H1 (cell line): ENCODE measurements at places on chromosomes 3 and 15.

DNA sequence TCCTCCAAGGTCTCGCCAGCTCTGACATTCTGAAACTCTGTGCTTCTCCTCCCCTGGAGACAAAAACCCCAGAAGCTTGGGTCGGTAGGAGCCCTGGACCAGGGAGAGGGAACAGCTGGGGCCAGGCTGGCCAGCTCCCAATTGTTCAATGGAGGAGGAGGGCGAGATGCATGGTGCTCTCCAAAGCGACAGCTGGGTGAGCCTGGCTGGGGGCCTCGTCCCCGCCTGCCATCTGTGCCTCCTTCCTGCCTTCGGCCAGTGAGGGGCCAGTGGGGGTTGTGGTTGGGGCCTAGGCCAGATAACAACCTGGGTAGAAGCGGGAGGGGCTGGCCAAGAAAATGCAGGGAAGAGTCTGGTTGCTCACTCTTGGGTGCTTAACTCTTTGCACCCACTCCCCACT lies 79.4 kb downstream of the CORO2B start:
- DNase-seq = no peak

DNA sequence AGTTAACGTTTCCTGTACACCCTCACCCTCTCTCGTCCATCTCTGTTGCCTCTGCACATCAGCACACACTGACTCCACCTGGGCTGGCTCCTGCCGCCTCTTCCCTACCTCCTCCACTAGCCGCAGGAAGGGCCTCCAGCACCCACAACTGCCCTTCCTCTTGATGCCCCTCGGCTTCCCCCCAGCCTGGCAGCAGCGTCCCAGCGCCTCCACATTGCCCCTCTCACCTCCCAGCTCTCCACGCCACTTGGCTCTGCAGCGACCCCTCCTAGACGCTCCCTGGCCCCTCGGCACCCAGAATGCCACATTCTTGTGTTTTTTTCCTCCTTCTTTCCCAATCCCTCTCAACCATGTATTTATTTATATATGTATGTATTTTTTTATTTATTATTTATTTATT lies 73.6 kb downstream of the ST8SIA2 start:
- no peak for DNase-seq

DNA sequence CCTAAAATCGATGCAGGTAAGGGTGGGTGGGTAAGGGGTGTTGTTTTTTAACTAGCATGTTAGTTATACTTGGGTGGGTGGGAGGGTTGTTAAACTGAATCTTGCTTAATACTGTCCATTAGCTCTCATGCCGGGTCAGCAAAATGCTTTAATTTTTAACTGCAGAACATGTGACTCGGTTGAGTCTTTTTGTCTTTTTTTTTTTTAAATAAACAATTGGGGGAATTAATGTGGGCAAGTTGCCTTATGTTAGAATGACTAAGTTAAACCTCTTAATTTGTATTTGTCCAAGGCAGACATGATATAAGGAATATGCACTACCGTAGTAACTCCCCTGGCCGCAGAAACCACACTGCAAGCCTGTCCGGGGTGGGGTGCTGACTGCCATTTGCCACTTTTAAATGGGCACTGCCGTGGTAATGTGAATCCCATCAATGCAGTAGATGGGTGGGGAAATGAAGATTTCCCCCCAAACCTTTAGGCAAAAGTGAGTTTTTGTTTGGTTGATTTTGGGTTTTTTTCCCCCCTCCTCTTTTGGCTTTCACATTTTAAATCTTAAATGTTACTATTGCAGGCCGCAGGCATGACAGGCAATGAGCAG lies 54.3 kb upstream of the CCR4 start:
- DNase-seq = no peak

GRCh38 chr3:64922213-64922612 lies 234.4 kb upstream of the ADAMTS9 start:
- no peak for DNase-seq

DNA sequence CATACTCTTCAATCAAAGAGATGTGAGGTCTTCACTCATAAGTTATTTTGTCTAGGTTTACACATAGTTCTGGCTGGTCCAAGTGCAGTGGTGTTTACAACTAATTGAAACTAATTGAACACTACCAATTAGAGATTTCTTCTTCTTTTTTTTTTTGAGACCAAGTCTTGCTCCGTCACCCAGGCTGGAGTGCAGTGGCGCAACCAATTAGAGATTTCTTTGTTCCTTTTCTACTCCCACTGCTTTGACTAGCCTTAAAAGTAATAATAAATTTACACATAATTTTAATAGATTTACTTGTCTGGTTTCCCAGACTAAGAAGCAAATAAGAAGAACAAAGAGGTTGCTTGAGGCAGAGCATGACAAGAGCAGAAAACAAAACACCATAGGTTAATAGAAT lies 6.7 kb upstream of the DENND6A start:
- no peak for DNase-seq

DNA sequence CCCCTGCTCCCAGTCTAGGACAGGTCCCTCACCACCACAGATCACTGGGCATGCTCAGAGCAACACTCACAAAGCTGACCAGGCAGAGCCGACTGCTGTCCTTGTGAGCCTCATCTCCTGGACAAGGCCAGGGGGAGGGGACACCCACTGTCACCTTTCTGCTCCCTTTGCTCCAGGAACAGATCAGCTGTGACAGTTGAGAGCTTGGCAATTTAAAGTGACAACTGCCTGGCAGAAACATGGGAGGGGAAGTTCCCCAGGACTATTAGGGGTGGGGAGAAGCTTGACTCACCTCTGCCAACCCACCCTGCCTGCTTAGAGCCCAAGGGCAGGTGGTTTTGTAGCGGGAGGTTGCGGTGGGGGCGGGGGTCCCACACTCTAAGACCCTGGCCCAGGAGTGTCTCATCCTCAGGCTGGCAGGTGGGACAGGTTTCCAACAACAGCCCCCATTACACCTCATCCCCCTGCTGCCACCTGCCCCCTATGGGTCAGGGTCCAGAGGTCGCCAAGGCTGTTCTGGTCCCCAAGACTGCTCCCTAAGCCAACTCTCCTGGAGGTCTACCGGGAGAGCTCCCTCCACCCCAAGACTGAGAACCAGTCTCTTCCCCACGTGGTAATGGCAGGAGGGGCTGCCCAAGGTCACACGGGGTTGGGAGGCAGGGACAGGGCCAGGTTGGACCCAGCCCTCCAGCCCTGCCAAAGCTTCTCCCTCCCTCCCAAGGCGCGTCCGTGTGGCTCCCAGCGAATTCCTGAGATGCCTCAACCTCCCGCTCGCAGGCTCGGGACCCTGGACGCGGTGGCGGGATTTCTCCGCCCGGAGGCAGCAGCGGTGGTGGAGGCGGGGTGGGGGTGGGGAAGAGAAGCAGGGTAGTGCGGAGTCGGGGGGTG lies 80.4 kb downstream of the IQSEC1 start:
- no peak for DNase-seq

GRCh38 chr3:117553461-117553860 lies 843.9 kb downstream of the TUSC7 start:
- DNase-seq = no peak

GRCh38 chr15:60406513-60407414 lies 9.0 kb upstream of the ANXA2 start:
- DNase-seq = no peak

GRCh38 chr3:123340336-123340735 lies 108.6 kb downstream of the ADCY5 start:
- no peak for DNase-seq

GRCh38 chr3:9196020-9196419 lies 53.4 kb downstream of the SRGAP3 start:
- peak; percentile 76 for DNase-seq

GRCh38 chr15:85414495-85414894 lies 34.1 kb downstream of the AKAP13 start:
- DNase-seq = no peak

DNA sequence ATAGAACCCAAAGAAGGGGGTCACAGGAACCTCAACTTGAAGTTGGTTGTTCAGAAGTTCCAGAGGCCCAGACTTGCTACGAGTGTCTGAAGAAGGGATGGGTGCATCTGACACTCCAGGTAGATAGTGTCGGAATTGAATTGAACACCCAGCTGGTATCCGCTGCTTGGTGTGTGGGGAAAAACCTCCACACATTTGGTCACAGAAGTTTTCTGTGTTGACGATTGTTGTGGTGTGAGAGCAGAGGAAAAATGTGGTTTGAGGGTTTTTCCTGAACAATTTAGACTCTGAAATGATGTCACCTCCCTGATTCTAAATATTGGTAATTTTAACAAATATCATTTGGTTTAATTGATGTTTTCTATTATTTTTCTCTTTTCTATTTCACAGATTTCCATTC lies 218.8 kb upstream of the CTNNB1 start:
- DNase-seq = no peak

DNA sequence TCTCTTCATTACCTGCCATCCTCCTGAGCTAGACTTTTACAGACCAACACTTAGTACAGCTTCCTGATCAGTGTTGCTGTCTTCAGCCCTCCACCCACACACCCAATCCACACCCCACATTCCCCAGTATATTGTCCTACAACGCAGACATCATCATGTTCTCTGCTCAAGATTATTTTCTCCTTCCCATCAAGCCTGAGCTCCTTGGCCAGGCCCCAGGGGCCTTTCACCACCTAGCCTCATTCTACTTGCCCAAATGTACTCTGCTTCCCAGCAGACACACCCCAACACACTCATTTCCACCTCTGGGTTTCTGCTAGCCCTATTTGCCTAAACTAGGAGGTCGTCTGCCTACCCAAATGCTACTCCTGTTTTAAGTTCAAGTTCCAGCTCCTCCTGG lies 37.0 kb downstream of the DAPK2 start:
- no peak for DNase-seq

GRCh38 chr3:100069472-100069871 lies 44.8 kb downstream of the FILIP1L start:
- DNase-seq = no peak

DNA sequence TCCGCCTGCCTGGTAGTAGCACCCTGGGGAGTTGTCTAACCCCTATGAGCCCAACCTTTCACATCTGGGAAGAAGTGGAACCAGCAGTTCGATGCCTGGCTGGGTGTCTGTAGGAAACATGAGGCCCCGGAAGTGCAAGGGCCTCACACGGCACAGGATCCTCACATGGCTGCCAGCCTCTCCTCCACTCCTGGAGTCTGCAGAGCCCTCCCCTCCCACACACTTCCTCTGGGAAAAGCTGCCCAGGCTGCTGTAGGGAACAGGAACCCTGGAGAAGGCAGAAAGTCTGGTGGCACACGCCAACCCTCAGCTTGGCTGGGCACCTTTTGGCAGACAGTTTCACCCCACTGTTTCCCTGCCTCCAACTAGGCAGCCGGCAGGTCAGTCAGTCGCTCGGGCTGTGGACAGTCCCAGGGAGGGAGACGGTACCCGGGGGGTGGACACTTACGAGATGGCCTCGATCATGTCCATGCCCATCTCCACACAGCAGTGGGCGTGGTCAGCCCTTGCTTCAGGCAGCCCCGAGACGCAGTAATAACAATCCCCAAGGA lies 118.4 kb downstream of the ADCY5 start:
- DNase-seq = no peak

DNA sequence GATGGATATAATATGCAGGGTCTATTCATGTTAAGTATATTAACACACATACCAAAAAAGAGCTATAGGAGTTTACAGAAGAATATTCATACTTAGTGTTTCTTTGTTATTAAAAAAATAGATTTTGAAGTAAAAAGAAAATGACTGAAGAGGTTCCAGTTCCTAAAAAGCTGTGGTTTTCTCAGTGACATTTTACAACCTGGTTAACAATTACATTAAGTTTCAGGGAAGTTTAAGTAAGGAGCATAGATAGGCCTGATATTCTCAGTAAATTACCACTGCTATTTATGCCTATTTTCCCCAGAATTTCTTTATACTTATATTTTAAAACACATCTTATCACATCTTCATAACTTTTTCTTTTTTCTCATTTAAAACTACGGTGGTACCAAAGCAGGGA lies 43.6 kb upstream of the SPTSSB start:
- DNase-seq = no peak

DNA sequence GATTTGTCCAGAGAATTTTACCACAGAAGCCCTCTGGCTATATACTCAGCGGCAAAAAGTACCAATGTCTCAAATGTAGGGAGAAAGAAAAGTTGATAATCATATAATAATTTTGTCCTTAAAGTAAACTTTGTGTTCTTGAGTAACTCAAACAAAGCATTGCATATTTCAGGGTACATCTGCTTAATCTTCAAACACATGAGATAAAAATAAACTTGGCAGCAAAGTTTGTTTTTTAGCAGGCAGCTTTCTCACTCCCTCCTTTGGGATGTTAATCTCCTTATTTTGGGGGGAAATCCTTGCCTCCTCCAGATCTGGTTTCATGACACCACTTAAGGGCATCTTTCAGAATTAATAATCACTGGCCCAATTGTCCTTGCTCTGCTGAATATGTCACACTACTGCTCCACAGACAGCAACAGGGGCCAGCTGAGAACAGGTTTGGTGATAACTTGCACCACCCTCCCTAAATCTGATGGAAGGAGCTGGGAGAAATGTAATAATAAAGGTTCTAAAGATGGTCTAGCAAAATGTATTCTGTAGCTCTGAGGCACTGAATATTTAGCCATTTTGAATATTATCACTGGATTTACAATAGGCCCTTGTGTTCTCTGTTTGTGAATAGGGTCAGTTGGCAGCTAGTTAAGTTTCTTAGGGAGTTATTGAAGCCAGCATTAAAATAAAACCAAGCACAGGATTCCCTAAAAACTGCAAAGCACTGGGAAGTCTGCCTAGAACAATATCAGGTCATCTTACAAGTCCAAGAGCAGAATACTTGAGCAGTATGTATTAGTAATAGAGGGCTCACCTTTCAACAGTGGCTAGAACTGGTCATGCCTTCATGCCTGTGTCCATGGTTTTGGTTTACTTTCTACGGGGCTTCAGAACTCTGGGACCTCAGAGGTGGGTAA lies 79.2 kb downstream of the EFL1 start:
- DNase-seq = no peak

- no peak for DNase-seq
Observed at GRCh38 chr3:185693985-185694653, 108.0 kb downstream of the SENP2 start.

DNA sequence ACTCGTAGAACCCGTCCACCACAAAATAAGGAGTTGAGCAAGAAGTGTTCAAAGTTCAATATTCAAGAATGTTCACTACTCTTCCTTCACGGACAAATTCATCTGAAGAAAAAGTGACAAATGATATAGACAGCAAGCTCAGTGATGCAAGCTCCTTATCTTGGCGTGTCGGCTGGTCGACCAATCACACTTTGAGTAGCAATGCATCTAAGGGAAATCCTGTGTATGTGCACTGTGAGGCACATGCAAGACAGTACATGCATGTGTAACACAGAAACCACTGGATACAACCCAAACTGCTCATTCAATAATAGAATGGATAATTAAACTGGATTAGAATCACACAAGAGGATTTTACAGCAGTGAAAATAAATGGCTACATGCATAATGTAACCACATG lies 64.4 kb upstream of the CSPG5 start:
- no peak for DNase-seq

- no peak for DNase-seq
Observed at GRCh38 chr3:169458752-169459151, 204.8 kb downstream of the MECOM start.

DNA sequence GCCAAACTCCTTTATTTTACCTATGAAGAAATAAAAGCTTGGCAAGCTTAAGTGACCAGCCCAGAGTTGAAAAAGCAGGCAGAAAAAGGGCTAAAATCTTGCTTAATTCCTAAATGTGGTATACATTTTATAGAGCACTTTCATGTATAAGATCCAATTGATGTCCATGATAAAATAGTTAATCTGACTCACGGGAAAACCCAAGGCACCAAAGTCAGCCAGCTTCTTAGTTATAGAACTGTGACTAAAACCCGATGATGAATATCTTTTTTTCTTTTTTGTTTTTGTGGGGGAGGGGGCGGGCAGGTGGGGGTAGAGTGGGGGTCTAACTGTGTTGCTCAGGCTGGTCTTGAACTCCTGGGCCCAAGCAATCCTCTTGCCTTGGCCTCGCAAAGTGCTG lies 71.4 kb downstream of the PEAK1 start:
- no peak for DNase-seq
